NCI-H1048 (cell line): ENCODE measurements at places on chromosomes 7 and 10.

- DNase-seq = no peak
Observed at GRCh38 chr10:34737772-34738169, 77.3 kb downstream of the PARD3 start.

DNA sequence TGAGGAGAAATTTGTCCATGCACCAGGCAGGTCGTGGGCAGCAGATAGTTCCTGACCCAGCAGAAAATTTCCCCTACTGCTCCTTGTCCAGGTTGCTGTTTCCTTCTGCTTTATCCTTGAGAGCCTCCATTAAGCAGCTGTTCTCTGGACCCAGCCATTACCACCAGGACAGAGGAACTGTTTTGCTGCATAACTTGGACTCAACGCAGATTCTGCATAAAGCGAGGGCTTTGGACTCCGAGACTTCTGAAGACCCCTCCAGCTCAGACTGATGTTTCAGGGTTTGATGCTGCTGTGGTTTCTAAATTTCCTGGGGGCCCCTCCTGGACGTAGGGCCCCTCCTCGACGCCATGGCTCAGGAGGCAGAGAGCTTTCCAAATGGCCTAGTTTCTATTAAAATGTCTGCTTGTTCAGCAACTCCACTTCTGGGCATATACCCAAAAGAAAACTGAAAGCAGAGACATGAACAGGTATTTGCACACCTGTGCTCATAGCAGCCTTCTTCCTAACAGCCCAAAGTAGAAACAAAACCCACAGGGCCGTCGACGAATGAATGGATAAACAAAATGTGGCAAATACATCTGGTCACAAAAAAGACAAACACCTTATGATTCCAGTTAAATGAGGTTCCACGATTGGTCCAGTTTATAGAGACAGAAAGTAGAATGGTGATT is 28.3 kb upstream of the LMTK2 start:
- DNase-seq = no peak

DNA sequence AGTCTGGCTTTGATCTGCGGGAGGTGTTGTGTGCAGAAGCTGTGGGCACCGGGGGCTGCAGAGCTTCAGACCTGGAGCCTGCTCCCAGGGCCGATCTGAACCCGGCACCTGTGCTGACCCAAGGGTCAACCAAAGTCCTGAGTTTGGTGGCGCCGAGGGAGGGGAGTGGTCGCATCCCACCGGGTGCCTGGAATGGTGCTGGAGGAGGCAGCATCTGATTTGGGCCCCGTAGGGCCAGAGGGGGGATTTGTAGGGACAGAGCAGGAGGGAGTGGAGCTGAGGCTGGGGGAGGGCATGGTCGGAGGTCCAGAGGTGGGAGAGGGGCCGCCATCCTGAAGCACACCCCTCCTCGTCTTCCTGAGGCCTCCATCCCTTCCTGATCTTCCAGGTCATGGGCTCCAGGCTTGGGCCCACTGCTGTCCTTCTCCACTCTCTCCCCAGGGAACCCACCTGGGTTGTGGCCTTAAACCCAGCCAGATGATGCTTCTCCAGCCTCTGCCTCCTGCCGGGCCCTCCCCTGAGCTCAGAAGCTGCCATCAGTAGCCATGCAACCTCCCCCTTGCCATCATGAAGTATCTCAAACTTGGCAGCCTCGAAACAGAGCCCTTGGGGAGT is 112.9 kb downstream of the LHPP start:
- DNase-seq = no peak

- DNase-seq = no peak
Observed at GRCh38 chr7:51161937-51162336, 154.7 kb downstream of the COBL start.

DNA sequence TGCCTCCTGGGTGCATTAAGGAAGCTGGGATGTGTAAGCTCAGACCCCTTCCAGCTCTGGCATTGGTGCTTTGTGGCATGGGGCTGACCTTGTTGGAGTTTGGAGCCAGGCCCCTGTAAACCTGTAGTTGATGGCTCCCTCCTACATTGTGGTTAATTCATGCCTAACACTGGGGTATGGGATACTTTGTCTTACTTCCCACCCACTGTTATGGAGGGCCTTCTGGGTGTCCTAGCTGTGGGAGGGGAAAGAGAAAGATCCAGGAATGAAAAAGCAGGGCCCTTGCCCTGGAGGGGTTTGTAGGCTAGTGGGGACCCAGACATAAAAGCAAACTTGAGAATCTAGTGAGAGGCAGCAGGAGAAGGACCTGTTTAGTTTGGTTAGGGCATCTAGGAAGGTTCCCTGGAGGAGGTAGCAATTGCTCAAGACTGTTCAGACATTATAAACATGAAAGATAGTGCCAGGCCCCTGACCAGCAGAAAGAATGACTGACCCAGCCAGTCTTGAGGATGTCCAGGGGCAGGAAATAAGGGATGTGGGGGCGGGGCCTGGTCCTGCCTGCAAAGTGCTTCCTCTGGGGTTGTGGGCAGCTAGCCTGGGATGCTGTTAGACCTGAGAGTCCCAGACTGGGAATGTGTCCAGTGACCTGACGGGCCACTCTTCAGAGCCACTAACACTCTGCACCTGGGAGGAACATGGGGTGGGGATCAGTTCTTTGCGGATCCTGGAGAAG is 6.6 kb downstream of the ADAMTS14 start:
- DNase-seq = no peak

GRCh38 chr10:132627666-132628531 is 90.3 kb downstream of the INPP5A start:
- DNase-seq = no peak
